ENCODE measurements at places on chromosomes 13 and 19. TPM values are rescaled to one million over a fixed set of nuclear protein-coding genes. Genes with fewer than 3 reads are reported as not detected.
A peak's percentile ranks its signal among the peaks of the same experiment; 100 is the strongest.

DNA sequence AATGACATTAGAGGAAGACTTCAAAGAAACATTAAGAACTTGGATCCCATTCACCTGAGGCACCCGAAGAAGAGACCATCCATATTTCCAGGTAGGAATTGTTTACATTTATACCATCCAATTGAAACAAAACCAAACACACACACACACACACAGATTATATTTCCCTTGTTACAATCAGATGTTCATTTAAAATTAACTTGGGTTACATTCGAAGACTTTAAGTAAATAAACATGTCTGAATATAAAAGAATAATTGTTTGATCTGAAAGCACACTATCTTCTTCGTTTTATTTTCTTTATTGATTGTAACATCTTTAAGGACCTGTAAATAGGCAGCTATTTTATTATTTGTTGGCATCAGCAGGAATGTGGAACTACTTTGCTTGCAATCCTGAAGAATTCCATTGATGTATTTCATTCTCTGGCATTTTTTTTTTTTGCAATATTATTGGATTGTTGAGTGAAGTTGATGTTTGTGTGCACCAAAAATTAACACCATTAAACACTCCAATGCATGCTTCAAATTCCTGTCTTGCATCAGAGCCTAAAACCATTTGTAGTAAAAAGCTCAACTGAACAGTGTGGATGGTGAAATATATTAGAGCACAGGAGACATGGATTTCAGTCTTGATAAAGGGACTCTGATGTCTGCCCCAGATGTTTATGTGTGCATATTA lies 85.3 kb upstream of the FRY start:
- H3K27me3 ChIP-seq, result no peaks in the 10 kb centered on the region
- H3K4me3 ChIP-seq, result no peak overlapping the region
- no peak overlapping the region for H3K27ac ChIP-seq

DNA sequence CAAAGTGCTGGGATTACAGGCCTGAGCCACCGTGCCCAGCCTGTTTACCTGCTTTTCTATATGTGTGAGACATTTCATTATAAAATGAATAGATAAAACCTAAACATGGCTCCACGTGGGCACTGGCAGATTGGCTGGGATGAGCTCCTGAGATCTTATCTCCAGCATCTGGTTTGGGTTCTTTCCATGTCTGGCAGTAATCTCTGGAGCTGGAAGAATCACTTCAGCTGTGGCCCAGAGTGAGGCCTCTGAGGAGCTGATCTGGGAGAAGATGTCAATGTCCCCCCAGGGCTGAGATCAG lies 5.5 kb upstream of the SULT2A1 start:
- H3K36me3 ChIP-seq, result no peaks in the 10 kb centered on the region
- H3K27me3 ChIP-seq, result no peaks in the 10 kb centered on the region
- DNase-seq, result no peak
- peak overlapping the region; percentile 73 for H3K27ac ChIP-seq

DNA sequence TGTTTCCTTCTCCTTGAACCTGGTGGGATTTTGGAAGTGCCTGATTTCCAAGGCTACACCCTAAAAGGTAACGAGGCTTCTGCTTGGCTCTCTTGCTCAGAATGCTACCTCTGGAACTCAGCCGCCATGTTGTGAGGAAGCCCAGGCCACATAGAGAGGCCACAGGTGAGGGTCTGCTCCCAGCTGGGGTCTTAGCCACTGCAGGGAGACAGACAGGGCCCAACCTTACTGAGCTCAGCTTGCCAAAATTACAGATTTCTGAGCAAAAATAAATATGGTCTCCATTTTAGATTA lies 61.4 kb downstream of the GPR12 start:
- H3K27me3 ChIP-seq, result no peaks in the 10 kb centered on the region
- no peak overlapping the region for H3K27ac ChIP-seq
- peaks cover 6% of the 10 kb centered on the region for H3K36me3 ChIP-seq
- DNase-seq, result no peak
- peaks cover 5% of the 10 kb centered on the region for H3K4me1 ChIP-seq
- H3K4me3 ChIP-seq, result no peak overlapping the region

ZNF442 gene
- 6.0 TPM for total RNA-seq

CGB5 gene
- total RNA-seq, result not detected

- no peaks in the 10 kb centered on the region for H3K4me1 ChIP-seq
- no peak overlapping the region for H3K27ac ChIP-seq
- DNase-seq, result peak; percentile 57
- H3K27me3 ChIP-seq, result peaks cover 34% of the 10 kb centered on the region
Measured at GRCh38 chr13:23159760-23160637, 20.8 kb upstream of the SGCG start.

Data from neural progenitor cell (in vitro differentiated cells).